ENCODE measurements at places on chromosomes 1 and 21.
A peak's percentile ranks its signal among the peaks of the same experiment; 100 is the strongest.

DNA sequence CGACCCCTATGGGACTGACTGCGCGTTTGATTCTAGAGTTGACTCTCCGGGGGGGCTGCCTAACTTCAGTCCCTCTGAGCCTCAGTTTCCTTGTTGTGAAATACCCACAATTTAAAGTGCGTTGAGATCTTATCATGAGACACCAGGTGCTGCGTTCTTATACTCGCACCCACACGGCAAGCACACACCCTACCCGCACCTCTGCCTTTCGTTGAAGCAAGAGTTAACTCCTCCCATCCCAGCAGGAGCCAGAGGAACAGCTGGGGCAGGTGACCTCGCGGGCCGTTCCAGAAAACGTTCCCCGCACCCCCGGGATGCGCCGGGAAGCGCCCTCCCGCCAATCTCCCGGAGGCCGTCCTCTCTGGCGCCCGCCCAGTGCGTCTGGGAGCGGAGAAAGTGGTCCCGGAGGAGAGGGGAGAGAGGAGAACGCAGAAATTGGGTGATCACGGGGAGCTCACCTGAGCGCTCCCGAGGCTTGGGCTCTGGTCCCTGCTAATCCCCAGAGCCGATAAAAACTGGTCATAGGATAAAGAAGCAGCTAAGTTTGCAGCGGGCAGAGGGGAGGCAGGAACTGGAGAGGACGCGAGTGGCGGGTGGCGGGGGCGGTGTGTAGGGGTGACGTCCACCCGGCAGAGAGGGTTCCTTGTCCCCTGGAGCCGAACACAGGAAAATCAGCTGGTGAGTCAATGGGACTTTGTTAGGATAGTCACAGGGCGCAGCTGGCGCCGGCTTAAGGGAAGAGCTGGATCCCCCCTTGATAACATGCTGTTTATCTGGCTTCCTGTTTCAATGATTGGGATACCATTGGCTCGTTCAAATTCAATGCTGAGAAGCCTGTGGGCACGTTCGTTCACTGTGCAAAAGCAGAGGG is 869 bp downstream of the NAV1 start:
- DNase-seq: peak; percentile 58

DNA sequence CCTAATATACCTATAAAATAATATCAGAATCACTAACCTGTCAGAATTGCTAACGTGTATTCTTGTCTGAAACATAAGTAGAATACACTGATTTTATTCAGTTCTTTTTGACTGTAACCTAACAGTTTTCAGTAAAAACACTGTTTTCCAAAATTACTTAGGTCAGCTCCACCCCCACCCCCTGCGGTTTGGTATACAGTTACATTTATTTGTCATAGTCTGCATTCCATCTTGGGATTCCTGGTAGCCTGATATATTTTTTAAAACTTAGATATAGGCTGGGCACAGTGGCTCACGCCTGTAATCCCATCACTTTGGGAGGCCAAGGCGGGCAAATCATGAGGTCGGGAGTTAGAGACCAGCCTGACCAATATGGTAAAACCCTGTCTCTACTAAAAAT is 19.8 kb upstream of the ABCD3 start:
- no peak for DNase-seq

DNA sequence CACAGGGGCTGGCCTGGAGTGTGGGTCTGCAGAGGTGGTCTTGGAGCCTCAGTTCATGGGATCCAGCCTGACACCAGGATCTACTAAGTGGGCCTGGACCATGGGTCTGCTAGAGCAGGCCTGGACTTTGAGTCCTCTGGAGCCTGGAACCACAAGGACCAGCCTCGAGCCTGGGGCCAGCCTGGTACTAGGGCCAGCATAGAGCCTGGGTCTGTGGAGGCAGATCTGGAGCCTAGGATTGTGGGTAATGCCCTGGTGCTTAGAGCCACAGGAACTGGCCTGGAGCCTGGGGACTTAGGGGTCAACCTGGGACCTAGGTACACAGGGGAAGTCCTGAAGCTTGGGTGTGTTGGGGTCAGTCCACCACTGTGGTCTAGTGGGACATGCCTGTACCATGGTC is 12.7 kb downstream of the LORICRIN start:
- DNase-seq: no peak

DNA sequence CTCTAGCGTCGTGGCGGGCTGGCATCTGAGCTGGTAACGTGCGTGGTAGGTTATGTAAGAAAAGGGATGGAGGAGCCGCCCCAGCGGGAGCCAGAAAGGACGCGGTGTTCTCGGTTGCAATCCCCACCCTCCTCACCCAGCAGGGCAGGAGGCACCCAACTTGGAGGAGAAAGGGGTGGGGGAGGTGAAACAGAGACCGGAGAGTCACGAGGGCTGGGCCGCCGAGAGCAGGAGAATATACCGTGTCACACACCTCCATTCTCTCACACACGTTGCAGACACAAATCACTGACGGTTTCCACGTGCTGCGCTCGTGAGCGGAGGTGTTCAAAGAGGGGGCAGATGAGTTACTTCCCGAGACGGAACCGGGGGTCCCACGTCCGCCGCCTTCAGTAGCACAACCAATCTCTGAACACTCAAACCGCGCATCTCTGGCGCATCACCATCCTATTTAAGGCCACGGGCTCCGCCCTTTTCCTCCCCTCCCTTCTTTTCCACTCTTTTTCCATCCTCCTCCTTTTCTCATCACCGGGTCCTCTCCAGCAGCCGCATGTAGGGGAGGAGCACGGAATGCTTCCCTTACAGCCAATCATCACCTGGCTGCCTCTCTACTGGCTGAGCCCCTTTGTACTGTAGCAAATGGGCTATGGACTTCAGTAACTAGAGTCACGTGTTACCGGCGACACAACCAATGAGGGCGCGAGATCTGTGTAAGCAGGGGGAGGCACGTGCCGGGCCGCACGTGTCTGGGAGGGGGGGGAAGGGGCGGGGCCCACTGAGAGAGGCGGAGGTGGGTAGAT is at the start of gene CIART:
Gene CIART, plus strand, starts transcription at position 797 of the 800 bp plus-strand sequence. CDS start 714 bp downstream, outside the sequence.
- peak; percentile 100 for DNase-seq

DNA sequence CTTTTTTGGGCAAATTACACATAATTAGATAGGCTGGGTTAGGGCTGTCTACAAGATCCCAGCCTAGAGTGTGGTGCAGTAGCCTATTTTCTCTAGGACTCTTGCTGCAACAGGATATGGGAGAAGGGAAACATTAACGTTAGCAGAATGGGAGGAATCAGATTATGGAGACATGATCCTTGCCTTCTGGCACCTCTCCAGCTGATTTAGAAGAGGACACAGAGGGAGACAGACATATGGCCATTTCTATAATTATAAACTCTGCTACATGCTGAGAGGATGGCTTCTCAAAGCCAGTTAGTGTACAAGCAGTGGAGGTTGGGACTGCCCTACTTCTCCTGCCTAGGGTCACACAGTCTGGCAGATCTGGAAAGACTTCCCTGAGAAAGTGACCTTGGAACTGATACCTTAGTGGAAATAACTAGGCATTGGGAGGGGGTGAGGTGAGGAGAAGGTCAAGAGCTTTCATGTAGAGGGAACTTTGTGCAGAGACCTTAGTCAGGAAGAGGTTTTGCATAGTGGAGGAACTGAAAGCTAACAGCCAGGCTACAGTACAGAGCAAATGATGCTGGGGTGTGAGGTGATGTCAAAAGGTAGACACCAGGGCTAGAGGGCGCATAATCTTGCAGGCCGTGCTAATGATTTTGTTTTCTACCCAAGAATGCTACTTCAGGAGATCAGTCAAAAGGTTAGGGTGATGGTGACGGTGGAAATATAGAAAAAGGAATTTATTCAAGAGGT is 1.2 kb upstream of the CD1D start:
- no peak for DNase-seq

- no peak for DNase-seq
Observed at GRCh38 chr1:41345434-41346075, 15.7 kb upstream of the FOXO6 start.

- DNase-seq: no peak
Observed at GRCh38 chr1:101264697-101265096, 27.9 kb downstream of the S1PR1 start.

DNA sequence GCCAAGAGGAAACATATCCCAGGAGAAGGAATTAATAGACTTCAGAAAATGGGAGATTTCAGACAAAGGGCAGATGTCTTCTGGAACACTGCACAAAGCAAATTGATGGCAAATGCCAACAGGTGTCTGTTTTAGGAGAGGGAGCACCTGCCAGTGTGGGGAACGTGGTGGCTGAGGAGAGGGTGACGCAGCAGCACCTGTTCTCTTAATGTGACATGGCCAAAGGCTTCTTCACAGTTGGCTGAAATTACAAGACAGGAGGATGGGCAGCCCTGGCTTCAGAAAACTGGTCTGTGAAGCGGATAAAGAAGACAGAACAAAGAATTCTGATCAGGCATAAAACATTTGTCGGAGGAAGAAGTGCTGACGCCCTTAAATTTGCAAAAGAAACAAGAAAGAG is 178.7 kb upstream of the RUNX1 start:
- DNase-seq: no peak

DNA sequence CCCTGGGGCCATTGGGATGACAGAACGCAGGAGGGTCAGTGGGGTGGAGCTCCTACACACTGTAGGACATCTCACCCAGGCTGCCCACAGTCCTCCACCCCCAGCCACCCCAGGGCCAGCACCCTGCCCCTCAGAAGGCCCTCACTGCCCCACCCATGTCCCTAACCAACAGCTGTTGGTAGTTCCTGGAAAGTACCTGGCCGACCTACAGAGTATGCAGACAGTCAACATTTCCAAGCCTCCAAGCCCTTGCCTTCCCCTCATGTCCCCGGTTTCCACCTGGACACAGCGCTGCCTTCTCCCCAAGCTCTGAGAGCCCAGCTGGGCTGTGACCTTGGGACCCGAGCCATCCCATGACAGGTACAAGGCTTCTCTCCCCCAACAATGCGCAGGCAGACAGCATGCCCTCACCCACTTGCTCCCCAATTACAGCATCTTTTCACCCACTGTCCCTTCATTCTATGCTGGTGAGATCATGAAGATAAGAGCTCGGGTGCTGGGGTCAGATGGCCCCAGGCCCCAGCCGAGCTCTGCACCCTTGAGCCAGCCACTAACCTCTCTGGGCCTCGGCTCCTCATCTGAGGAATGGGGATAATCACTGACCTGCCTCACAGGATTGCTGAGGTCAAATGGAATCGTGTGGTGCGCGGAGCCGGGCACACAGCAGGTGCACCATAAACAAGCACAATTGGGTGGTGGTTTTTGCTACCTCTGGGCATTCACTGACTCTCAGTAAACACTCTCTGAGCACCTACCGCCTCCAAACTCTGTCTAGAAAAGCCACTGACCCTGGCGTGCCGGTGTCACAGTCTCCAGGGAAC is 11.2 kb downstream of the LAPTM5 start:
- DNase-seq: no peak

GRCh38 chr21:25298512-25299491 is 308.5 kb downstream of the MRPL39 start:
- DNase-seq: no peak

DNA sequence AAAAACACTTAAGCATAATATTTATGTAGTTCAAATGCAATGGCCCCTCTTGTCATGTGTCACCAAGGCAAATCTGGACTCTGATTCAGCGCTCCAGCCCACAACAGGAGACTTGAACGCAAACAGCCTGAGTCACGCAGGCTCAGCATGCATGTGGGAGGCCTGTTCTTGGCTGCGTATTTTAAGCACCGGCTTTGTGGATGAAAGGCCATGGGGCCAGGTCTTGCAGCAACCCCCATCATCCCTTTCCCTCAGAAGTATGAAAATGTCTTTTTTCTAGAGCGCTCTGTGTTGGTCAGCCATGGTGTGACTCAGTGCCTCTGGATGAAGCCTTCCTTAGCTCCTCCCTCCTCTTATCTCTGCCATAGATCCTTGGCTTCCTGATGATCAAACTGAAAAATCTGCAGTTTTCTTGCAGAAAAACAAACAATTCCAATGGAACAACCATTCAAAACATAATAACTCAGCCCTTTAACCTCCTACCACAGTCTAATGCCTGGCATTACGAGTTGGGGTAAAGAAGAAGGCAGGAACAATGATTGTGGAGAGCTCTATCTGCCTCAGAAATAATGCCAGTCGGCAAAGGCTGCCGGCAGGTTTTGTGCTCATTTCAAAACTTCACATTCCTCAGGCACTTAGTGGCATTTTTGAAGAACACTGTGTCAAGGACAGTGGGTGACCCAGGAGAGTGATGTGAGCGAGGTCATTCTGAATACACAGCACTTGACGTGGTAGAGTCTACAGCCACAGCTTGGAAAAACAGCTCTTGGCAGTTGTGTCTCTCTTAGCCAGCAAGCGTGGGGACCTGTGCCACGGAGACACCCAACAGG is 167.5 kb downstream of the CLIC6 start:
- peak; percentile 99 for DNase-seq

DNA sequence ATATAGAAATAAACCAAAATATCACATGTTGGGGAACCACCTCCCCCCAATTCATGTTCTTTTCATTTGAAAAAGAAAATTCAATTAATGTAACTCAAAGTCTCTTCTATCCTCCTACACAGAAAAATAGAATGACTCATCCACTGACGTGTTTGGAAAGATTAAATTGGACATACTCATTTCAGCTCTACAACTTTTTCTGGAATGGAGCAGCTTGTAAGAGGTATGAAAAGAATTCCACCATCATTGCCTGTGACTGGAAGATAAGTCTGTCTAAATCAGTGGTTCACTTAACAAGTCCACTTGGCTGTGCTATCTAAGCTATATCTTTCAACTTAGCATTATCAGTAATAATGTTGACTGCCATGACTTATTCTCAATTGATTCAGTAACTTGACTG is 702.3 kb downstream of the BRINP3 start:
- DNase-seq: peak; percentile 1

GRCh38 chr1:177466286-177466685 is 295.5 kb downstream of the BRINP2 start:
- no peak for DNase-seq

DNA sequence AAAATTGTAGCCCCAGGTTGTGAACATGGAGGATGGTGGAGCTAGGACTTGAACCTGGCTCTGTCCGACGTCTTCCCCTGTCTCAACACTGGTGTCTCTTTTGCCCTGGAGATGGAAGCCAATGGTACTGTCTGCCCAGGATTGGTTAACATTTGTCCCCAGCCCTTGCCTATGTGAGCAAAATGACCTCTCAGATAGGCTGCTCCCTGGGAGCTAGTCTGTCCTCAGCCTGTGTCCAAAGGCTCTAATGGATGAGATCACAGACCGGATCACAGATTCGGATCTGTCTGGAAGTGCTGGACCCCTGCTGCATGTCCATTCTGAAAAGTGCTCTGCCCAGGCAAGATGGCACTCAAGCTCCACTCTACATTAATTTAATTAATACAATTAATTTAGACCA is 394.4 kb upstream of the VAMP3 start:
- DNase-seq: no peak

DNA sequence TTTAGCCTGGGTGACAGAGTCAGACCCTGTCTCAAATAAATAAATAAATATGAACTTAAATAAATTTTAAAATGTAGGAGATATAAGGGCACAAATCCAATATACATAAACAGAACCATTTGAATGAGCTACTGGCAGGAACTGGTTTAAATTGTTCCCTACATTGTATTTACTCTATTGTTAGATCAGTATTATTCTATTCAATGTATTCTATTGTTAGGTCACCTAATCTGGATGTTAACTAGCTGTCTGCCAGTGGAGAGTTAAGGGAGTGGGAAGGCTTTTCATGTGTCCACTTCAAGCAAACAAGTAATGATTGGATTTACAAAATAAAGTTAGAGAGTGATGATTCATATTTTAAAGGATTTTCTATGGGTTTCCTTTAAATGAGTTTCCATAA is 4.9 kb upstream of the FBXO28 start:
- no peak for DNase-seq

- no peak for DNase-seq
Observed at GRCh38 chr1:24896596-24897262, 33.3 kb downstream of the RUNX3 start.

All from AG10803 (cell line).